ENCODE measurements at places on chromosomes 4 and X. TPM values are rescaled to one million over a fixed set of nuclear protein-coding genes. Genes with fewer than 3 reads are reported as not detected.

- no peak overlapping the region for H3K27ac ChIP-seq
- H3K4me1 ChIP-seq, result peaks cover 8% of the 10 kb centered on the region
- H3K27me3 ChIP-seq, result no peaks in the 10 kb centered on the region
- no peak overlapping the region for H3K4me3 ChIP-seq
Measured at GRCh38 chr4:86220121-86220520, 139.7 kb downstream of the MAPK10 start.

DNA sequence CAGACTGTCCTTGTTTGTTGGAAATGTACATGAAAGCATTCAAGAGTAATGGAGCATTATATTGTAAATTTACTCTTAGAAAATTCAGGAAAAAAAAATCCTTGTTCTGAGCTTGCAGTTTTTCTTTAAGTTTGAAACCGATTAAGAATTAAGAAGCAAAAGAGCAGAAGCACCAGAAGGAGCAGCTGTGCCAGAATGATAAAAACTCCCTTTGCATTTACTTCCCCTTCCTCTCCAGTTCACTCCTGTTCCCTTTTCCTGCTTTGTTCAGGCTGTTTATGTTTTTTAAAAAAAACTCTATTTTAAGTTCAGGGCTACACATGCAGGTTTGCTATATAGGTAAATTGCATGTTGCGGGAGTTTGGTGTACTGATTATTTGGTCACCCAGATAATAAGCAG, 90.3 kb downstream of the ATOH1 start:
- no peaks in the 10 kb centered on the region for H3K4me1 ChIP-seq
- no peak for DNase-seq
- H3K4me3 ChIP-seq, result no peak overlapping the region

- no peaks in the 10 kb centered on the region for H3K27me3 ChIP-seq
- H3K27ac ChIP-seq, result no peak overlapping the region
- H3K4me1 ChIP-seq, result peaks cover 11% of the 10 kb centered on the region
- H3K36me3 ChIP-seq, result no peaks in the 10 kb centered on the region
Measured at GRCh38 chr4:99628040-99628439, 29.6 kb downstream of the C4orf54 start.

DNA sequence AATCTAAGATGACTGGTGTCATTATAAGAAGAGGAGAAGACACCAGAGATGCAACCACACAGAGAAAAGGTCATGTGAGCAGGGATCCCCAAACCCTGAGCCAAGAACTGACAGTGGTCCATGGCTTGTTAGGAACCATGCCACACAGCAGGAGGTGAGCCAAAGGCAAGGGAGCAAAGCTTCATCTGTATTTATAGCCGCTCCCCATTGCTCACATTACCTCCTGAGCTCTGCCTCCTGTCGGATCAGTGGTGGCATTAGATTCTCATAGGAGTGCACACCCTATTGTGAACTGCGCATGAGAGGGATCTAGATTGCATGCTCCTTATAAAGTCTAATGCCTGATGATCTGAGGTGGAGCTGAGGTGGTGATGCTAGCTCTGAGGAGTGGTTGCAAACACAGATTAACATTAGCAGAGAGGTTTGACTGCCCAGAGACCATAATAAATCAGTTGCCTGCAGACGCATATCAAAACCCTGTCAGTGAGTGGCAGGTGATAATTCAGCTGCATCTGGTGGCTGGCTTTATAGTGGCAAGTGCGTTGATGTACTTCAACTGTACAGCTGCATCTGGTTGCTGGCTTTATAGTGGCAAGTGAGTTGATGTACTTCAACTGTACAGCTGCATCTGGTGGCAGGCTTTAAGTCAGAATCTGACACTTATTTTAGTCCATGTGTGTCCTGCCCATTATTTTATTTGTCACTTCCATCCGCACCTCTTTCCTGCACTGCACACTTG, 19.8 kb upstream of the CXCL2 start:
- no peaks in the 10 kb centered on the region for H3K36me3 ChIP-seq
- H3K4me1 ChIP-seq, result peaks cover 36% of the 10 kb centered on the region
- peak overlapping the region; percentile 90 for H3K27ac ChIP-seq
- no peak for DNase-seq
- H3K4me3 ChIP-seq, result no peak overlapping the region
- no peaks in the 10 kb centered on the region for H3K27me3 ChIP-seq

GRCh38 chr4:163621821-163622220, 127.3 kb downstream of the TMA16 start:
- no peak for DNase-seq
- no peak overlapping the region for H3K4me3 ChIP-seq
- no peaks in the 10 kb centered on the region for H3K4me1 ChIP-seq
- H3K27me3 ChIP-seq, result no peaks in the 10 kb centered on the region

DNA sequence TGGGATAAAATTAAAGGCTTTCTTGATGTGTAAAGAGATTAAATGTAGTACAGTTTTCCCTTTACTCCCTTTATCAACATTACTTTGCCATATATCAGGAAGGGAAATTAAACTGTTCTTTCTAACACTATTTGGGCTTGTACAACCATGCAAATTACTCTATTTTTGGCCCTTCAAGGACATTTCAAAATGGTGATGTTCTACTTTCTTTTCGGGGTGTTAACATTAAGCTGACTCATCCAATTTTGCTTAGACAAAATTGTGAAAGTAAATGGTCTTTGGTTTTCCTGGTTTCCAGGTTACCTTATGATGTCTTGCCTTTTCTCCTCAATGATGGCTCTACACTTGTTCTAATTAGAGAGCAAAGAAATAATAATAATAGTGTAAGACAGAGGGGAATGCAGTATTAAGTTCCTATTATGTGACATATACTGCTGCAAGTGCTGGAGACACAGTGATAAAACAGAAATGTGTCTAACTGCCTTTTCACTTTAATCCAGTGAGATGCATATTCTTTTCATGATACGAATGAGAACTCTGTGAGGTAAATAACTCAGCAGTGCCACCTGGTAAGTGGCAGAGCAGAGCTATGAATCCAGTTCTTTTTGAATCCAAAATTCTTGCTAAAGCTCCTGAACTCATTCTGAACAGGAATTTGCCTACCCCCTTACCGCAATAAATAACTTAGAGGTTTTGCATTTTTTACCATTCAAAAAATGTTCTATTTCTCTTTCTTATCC, 35.7 kb upstream of the PDE5A start:
- DNase-seq, result no peak
- H3K36me3 ChIP-seq, result no peaks in the 10 kb centered on the region
- no peaks in the 10 kb centered on the region for H3K4me1 ChIP-seq
- H3K27me3 ChIP-seq, result no peaks in the 10 kb centered on the region

- H3K4me1 ChIP-seq, result no peaks in the 10 kb centered on the region
- no peak overlapping the region for H3K4me3 ChIP-seq
- H3K27ac ChIP-seq, result no peak overlapping the region
- H3K36me3 ChIP-seq, result no peaks in the 10 kb centered on the region
- no peak for DNase-seq
Measured at GRCh38 chrX:53333853-53334252, 52.5 kb upstream of the IQSEC2 start.

- H3K27ac ChIP-seq, result no peak overlapping the region
- H3K4me1 ChIP-seq, result no peaks in the 10 kb centered on the region
- H3K36me3 ChIP-seq, result no peaks in the 10 kb centered on the region
- no peaks in the 10 kb centered on the region for H3K27me3 ChIP-seq
Measured at GRCh38 chrX:134647477-134647877, 10.8 kb downstream of the PLAC1 start.

DNA sequence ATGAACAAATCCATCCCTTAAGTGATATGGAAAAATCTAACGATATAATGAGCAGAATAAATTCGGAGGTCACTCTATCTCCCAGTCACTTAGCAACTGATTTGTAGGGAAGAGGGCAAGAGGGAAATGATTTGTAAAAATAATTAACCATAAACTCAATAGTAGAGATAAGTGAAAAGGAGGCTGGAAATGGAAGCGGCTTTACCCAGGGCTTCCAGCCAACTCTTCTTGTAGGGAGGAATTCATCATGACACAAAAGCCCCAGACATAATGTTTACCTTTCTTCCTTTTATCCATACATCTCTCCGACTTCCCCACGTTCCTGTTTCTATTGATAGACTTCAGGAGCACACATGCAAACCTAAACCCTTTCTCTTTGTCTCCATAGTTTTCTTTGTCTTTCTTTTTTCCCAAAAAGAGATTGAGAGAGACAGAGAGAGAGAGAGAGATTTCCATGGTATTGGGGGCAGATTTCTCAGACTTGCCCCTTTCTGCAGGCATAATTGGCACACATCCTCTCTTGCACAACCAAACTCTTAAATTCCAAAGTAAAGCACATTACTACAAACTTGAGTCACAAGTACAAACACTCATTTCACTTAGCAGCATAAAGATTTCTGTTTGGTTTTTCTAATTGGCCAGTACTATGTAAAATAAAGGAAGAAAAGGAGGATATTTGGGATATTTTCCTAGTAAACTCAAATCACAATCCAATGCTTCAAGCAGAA, 140.9 kb downstream of the MAPK10 start:
- H3K4me1 ChIP-seq, result peaks cover 8% of the 10 kb centered on the region
- no peaks in the 10 kb centered on the region for H3K27me3 ChIP-seq
- no peak overlapping the region for H3K27ac ChIP-seq
- no peak overlapping the region for H3K4me3 ChIP-seq

DNA sequence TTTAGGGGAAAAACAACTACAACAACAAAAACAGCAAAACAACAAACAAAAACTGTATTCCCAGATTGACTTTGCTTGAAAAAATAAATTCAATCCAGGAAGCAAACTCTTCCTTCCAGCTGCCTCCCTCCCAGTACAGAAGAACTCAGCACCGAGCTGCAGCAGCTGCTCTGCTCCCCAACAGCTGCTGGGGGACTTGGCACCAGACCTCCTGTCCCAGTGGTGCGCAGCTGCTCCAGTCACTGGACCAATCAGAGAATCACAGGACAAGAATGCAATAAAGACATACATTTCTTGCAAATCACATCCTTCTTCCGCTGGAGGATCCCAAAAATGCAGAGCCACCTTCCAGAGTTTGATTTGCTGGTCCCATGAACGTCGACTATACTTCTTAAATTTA, 11.8 kb upstream of the FAM53A start:
- no peak overlapping the region for H3K27ac ChIP-seq
- H3K4me3 ChIP-seq, result no peak overlapping the region
- H3K27me3 ChIP-seq, result no peaks in the 10 kb centered on the region
- H3K36me3 ChIP-seq, result no peaks in the 10 kb centered on the region
- peaks cover 4% of the 10 kb centered on the region for H3K4me1 ChIP-seq

DNA sequence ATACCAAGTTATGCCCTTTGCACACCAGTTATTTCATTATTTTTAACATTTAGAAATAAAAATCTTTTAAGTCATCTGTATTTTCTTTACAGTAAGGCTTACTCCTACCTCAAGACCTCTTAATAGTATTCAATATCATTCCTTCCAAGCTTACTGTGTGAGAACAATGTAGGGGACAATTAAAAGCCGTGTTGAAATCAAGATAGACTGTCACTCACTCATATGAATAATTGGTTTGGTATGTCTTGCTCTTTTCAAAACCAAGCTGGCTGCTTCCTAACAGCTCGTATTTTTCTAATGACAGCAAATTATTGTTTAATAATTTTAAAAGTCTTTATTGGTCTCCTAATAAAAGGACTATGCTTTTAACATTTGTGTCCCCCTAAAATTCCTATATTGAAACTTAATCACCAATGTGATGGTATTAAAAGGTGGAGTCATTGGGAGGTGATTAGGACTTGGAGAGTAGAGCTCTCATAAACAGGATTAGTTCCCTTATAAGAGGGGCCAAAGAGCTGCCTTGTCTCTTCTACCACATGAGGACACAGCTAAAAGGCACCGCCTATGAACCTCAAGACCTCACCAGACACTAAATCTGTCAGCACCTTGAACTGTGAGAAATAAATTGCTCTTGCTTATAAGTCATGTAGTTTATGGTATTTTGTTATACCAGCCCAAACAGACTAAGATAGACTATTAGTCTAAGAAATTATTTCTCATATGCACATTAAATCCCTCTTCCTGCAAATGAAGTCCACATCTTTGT, 4.1 kb downstream of the ABCB7 start:
- H3K27me3 ChIP-seq, result no peaks in the 10 kb centered on the region
- no peaks in the 10 kb centered on the region for H3K36me3 ChIP-seq
- no peak for DNase-seq
- no peak overlapping the region for H3K27ac ChIP-seq

GRCh38 chrX:65610481-65610880, 57.0 kb upstream of the MSN start:
- DNase-seq, result no peak
- no peaks in the 10 kb centered on the region for H3K36me3 ChIP-seq
- H3K4me1 ChIP-seq, result no peaks in the 10 kb centered on the region

GRCh38 chr4:127916512-127916911, 35.8 kb downstream of the PLK4 start:
- H3K4me3 ChIP-seq, result no peak overlapping the region
- H3K27me3 ChIP-seq, result no peaks in the 10 kb centered on the region
- peaks cover 11% of the 10 kb centered on the region for H3K36me3 ChIP-seq
- no peaks in the 10 kb centered on the region for H3K4me1 ChIP-seq

DNA sequence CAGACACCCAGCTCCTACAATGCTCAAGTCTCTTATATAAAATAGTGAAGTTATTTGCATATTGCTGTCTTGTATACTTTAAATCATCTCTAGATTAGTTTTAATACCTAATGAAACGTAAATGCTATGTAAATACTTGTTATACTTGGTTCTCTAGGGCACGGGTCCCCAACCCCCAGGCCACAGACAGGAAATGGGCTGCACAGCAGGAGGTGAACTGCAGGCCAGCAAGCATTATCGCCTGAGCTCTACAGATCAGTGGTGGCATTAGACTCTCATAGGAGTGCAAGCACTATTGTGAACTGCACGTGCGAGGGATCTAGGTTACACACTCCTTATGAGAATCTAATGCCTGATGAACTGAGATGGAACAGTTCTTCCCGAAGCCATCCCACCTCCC, 395.9 kb upstream of the EMCN start:
- no peaks in the 10 kb centered on the region for H3K4me1 ChIP-seq
- DNase-seq, result no peak
- H3K27ac ChIP-seq, result no peak overlapping the region
- no peaks in the 10 kb centered on the region for H3K36me3 ChIP-seq
- H3K27me3 ChIP-seq, result no peaks in the 10 kb centered on the region

GRCh38 chrX:30637874-30638815, 15.1 kb upstream of the GK start:
- H3K27ac ChIP-seq, result no peak overlapping the region
- H3K4me3 ChIP-seq, result no peak overlapping the region
- H3K4me1 ChIP-seq, result no peaks in the 10 kb centered on the region
- no peak for DNase-seq

DNA sequence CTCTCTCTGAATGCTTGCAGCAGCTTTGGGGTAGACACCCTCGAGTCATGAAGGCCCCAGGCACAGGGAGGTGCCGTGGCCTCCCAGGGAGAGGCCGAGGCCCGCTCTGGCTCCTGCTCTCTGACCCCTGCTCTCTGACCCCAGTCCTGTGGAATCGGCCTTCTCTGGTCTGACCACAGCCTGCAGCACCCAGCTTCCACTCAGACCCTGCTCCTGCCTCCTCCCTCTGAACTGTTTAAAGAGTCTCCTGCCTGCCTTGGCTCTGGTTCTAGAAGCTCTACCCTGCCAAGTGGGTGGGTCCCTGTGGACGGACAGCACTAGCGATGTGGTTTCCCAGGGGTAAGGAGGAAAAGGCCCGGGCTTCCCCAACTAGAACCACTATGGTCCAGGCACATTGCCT, 78.2 kb upstream of the TMEM150C start:
- H3K4me1 ChIP-seq, result peaks cover 12% of the 10 kb centered on the region
- DNase-seq, result no peak
- no peaks in the 10 kb centered on the region for H3K27me3 ChIP-seq

The SMR3B gene
- total RNA-seq, result not detected

The UBA6 gene
- total RNA-seq, result 13.7 TPM

The KLB gene
- 3.6 TPM for total RNA-seq

The XAGE1A gene
- not detected for total RNA-seq

The CXorf38 gene
- 10.6 TPM for total RNA-seq

The IGSF1 gene
- total RNA-seq, result 0.33 TPM

The DSPP gene
- total RNA-seq, result not detected

The CD38 gene
- 0.78 TPM for total RNA-seq

The TRMT44 gene
- 60.0 TPM for total RNA-seq

The MAGEA4 gene
- not detected for total RNA-seq

The ACE2 gene
- total RNA-seq, result 6.2 TPM

The SPP1 gene
- 154 TPM for total RNA-seq

The KIF4A gene
- not detected for total RNA-seq
